Activated naive CD4-positive, alpha-beta T cell (primary cell): ENCODE measurements at places on chromosomes 6 and 20.

- DNase-seq: no peak
Measured at GRCh38 chr6:105324386-105324950, 78.4 kb downstream of the PREP start.

GRCh38 chr6:144131248-144131709, 19.0 kb upstream of the STX11 start:
- DNase-seq: no peak

- DNase-seq: no peak
Measured at GRCh38 chr20:61912665-61913422, 152.8 kb downstream of the TAF4 start.

GRCh38 chr20:49846206-49846807, 33.7 kb downstream of the SLC9A8 start:
- no peak for DNase-seq

DNA sequence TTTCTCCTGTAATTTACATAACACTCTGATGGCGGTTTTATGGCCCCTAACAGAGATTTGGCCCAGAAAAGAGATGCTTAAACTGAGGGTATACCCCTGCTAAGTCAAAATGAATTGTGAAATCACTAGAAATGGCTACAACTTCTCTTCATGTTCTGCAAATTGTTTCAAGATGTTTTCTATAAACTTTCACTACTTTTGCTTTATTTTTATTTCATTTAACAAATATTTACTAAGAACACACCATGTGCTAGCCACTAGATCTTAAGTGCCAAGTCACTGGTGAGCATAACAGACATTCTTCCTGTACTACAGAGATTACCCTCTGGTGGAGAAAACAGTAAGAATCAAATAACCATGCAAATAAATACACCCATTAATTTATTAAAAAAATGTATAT, 87.6 kb downstream of the KCNQ5 start:
- DNase-seq: no peak

GRCh38 chr6:133698272-133698671, 190.6 kb upstream of the TCF21 start:
- DNase-seq: no peak

DNA sequence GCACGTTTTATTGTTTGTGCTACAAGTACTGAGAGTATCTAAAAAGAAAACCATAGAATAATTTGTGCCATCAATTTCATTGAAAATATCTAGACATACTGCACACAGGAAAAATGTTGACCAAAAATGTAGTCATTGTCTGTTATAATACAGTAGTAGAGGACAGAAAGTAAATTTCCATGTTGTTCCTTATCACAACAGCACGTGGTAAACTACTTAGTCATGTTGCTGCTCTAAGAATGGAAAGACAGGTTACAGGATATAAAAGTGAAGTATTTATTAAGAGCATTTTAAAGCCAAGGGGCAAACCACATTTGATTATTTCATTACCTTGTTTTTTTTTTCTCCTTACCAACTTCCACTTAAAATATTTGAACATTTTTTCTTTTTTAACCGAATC, 89.0 kb upstream of the CEP85L start:
- DNase-seq: no peak

- no peak for DNase-seq
Measured at GRCh38 chr20:62643521-62644043, 1.3 kb downstream of the SLCO4A1 start.

DNA sequence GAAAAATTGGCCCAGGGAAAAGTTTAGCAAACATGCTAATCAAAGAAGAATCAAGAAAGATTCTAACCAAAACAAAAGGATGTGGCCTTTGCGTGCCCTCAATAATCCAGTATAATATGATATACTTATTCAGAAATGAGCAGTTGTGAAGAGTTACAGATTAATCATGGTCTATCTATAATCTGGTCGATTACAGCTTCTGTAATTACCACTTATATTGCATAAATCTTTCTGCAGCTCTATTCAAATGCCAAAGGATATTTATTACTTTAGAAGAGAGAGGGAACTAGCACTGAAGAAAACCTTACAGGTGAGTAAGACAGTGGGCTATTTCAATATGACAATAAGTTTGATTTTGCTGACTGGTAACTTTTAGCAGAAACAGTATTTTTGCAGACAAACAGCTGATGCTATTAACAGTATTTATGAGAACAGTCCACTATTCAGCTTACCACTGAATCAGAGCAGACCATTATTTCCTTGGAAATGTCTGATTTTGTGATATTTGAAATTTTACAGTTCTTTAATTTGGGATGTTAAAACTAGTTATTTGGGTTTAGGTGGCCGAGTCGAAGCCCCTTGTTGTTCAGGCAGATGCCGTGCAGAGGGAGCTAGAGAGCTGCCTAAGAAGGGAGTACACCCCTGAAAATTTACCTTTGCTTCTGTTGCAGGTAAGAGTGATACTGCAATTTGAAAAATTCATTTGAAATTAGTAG, 92.2 kb downstream of the CEP57L1 start:
- DNase-seq: peak; percentile 48

DNA sequence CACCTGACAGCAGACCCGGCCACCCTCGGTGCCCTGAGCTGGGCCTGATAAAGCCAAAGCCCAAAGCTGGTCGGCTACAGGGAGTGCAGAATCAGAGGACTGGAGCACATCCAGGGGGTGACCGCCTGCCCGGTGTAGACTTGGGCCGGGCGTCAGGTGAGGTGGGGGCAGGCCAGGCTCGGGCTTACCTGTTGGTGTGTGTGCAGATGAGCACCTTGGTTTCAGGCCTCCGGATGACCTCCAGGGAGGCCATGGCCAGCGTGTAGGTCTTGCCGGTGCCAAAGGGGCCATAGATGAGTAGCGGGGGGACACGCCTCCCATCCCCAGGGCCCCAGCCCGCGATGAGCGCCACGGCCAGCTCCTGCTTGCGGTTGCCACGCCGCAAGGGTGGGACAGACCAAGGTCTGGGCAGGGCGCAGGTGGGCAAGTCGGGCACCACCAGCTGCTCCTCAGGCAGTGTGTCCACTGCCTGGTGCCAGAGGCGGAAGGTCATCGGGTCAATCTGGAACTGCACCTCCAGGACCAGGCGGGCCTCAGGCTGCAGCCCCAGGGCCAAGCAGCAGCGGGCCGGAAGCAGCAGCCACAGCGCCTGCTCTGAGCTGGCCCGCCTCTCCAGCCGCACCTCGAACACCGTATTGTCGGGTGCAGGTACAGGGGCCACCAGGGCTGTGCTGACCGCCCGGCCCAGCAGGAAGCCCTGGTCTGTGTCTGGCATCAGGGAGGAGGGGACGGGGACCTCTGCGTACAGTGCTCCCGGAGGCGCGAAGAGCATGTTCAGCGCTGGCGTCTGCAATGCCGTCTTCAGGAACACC, 5.7 kb downstream of the HELZ2 start:
- no peak for DNase-seq

- DNase-seq: peak; percentile 15
Measured at GRCh38 chr6:6918216-6918983, 189.4 kb upstream of the RREB1 start.

DNA sequence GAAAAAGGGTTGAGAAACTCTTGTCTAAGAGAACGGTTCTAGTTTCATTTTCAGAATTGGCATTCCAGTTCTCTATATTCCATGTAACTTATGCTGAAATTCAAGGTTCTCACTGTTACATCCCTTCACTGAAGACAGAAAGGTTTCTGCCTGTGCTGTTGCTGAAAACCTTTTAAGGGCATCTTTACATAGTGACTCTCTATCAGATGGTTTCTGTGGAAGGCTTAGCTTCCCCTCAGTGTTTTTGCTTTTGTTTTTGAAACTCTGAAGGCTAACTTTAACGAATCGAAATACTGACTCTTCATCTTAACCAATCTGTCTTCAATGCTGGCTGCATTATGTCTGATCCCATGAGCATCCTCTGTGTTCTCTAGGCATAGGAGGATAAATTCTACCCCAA, 1286.2 kb upstream of the EYS start:
- no peak for DNase-seq

DNA sequence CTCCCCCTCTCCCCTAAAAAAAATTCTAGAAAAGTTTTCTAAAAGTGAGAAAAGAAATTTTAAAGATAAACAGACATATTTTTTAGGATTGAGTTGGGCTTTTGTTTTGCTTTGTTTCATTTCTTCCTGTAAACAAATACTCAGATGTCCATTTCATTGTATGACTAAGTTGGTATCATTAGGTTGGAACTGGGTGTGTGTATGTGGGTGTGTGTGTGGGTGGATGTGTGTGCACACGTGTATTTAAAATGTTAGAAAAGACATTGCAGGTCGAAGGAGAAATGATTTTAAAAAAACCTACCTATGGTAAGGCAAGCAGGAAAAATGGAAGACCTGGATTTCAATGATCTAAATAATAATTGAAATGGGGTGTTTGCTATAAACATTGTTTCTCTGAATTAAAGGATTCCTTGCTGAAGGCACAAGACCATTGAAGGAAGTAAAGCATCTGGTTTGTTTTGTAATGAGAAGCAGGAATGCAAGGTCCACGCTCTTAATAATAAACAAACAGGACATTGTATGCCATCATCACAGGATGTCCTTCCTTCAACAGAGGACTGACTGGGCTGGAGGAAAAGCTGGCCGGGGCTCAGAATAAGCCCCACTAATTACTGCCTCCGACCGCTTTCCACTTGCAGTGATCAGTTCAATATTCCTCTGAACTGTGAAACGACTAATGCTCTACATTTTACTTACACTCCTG, 996 bp upstream of the PRDM1 start:
- DNase-seq: no peak

DNA sequence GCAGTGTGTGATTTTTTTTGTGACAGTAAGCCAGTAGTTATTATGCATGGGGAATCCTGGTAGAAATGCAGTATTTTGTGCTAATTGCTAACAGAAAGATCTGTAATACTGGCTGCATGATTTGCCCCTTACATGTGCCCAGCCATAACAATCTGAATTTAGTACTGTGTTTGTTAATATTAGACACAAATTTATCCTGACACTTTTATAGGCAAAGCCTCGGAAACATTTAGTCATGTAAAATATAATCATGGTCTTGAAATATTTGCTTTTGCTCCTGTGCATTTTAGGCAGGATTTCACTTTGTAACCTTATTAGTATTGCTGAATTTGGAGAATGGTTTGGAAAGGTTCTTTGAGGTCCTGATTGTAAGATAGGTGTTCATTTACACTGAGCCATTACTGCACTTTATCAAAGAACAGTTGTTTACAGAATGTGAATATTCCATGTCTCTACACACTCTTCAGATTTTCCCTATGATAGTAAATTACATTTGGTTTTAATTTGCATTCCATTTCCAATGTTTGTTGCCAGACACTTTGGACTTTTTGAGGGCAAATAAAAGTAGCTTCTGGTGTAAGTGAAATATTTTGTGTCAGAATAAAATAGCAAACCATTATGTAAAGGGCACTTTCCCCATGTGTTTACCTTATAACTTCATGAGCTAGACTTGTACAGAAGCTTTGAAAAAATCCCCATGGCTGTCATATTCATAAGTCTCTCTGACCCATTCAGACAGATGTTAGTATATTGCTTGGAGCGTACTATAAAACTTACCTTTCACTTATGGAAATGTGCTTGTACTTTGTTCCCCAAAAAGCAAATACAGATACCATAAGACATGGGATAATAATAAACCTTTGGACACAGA, 349.9 kb downstream of the ARHGAP18 start:
- DNase-seq: no peak

DNA sequence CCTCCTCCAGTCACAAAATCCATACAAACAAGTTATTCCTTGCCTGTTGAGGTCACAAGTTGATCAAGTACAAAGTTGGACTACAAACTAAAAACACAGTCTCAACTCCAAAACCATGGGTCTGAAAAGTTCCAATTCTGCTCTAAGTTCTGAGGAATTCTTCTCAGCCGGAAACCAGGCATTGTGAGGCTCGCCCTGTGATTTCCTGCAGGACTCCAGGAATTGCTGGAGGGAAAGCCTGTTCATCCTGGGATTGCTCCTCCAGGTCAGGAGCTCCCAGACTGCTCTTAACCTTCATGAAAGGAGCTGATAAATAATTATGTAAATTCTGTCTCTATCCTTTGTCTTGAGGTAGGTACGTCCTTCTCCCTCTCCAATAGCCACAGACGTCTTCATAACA, 8.5 kb downstream of the TRAM2 start:
- DNase-seq: no peak

DNA sequence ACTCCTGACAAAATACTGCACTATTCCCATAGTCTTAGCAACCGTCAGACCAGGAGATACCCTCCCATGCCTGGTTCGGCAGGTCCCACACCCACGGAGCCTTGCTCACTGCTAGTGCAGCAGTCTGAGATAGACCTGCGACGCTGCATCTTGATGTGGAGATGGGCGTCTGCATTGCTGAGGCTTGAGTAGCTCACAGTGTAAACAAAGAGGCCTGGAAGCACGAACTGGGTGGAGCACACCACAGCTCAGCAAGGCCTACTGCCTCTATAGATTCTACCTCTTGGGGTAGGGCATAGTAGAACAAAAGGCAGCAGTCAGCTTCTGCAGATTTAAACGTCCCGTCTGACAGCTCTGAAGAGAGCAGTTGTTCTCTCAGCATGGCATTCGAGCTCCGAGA, 25.4 kb downstream of the TMEM244 start:
- DNase-seq: no peak

- no peak for DNase-seq
Measured at GRCh38 chr6:50653253-50653652, 60.1 kb upstream of the TFAP2D start.

DNA sequence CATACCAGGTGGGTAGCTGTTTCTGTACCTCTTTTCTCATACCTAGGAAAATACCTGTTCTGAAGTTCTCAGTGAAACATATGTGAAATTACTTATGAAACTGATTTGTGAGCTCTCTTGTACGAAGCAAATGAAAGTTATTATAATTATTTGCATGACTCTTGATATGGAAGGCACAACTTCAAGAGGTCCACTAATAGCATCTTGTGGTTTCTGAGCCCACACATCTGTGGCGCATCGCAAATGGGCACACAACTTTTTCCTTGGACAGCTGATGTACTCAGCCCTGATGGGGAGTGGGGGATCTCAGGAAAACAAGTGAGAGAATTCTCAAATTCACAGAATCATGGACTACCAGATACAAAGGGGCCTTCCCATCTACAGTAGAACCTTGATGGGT, 432.3 kb downstream of the CD83 start:
- no peak for DNase-seq

GRCh38 chr6:157800420-157801237, 22.4 kb upstream of the SNX9 start:
- no peak for DNase-seq
